Stimulated activated CD4-positive, alpha-beta T cell treated with anti-CD3 and anti-CD28 coated beads, Interleukin-15, amount 100 ng/mL, for 24 hours (primary cell): ENCODE measurements at places on chromosomes 4 and X.
A peak's percentile ranks its signal among the peaks of the same experiment; 100 is the strongest.

GRCh38 chr4:182105416-182105815, 137.8 kb upstream of the TENM3 start:
- no peak for DNase-seq

DNA sequence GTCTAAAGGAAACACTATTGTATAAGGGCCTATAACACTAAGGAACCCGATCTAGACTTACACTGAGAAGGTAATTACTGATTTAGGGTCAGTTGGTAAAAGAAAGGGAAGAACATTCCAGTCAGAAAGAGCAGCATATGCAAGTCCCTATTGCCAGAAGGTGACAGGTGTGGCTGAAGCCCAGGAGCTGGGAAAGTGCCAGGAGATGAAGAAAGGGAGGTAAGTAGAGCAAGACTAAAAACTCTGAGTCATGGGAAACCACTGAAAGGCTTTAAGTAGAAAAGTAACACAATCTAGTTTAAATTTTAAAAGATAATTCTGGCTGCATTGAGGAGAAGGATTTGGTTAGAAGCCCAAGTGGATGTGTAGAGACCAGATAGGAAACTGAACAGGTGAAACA, 77.7 kb upstream of the INTU start:
- no peak for DNase-seq

DNA sequence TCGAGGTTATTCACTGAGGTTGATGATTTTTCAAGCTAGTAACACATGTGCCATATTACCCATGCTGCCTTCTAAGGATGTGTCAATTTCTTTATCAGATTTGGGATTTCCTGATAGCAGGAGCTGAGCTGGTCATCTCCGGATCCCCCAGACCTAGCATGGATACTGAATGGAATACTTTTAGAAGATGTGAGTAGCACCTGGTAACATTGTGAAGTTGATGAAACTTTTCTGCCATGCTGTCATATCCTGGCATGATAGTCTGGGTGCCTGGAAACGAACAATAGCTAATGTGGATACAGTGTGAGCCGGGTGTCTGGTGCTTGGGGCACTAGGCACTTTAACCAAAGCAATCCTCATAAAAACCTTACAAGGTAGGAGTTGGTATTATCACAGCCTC, 11.0 kb upstream of the CYTL1 start:
- no peak for DNase-seq

GRCh38 chr4:116413222-116413621, 672.2 kb downstream of the TRAM1L1 start:
- DNase-seq = no peak

- no peak for DNase-seq
Measured at GRCh38 chr4:41174444-41174843, 39.9 kb downstream of the APBB2 start.

DNA sequence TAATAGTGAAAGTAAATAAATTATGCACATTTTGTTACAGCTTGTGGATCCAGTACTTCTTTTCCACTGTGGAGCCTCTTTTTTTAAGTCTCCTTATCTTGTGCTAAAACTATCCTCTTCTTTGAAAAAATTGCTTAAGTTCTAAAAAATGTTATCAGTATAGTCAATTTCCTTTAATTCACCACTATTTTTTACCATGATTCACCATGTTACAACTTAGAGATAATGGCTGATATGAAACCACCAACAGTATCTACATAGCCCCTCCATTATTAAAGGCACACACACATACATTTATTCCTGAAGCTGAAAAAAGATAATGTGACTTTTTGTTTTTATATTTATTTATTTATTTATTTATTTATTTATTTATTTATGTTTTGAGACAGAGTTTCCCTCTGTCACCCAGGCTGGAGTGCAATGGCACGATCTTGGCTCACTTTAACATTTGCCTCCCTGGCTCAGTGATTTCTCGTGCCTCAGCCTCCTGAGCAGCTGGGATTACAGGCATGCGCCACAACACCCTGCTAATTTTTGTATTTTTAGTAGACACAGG, 243.2 kb downstream of the SPOCK3 start:
- DNase-seq = no peak

DNA sequence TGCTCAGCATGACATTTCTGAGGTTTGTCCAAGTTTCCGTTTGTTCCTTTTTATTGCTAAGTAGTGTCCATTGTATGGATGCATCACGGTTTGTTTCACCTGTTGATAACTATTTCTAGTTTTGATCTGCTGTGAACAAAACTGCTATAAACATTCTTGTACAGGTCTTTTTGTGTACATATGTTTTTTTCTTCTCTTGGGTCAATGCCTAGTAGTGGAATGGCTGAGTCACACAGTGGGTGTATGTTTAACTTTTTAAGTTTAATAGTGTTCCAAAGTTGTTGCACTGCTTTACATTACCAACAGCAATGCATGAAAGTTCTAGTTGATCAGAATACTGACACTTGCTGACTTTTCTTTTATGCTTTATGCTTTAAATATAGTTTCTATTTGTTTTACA, 76.7 kb downstream of the MAOB start:
- DNase-seq = no peak

DNA sequence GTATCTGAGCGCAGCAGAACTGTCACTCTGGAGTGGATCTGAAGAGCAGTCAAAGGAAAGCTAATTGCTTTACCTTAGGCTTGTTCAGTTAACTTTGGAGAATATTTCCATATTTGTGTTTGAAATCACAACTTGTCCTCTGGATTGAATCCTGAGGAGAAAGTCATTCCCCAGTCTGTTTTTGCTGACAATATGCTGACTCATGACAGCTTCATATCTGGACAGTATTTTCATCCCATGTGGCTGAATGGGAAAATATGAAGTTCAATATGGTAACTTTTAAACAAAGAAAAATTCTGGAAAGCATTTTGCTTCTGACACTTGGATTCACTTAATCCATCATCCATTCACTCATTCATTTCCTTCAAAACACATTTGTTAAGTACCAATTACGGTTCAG, 46.3 kb upstream of the MAGEC3 start:
- no peak for DNase-seq

DNA sequence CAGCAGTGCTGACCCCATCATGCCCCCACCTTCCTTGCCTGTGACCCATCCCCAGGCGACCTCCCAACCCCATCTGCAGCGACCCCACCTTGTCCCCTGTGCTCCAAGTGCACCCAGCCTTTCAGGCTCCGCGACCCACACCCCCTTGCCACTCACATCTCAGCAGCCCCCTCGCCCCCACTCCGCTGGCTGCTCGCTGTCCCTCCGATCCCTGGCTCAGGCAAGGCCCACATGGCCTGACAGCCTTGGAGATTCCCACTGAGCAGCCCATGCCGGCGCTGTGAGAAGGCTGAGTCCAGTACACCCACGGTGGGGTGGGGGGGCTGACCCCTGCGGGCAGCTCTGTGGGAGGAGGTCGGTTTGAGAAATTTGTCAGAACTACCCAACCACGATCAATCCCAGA, 9.1 kb downstream of the ZFYVE28 start:
- DNase-seq = no peak

DNA sequence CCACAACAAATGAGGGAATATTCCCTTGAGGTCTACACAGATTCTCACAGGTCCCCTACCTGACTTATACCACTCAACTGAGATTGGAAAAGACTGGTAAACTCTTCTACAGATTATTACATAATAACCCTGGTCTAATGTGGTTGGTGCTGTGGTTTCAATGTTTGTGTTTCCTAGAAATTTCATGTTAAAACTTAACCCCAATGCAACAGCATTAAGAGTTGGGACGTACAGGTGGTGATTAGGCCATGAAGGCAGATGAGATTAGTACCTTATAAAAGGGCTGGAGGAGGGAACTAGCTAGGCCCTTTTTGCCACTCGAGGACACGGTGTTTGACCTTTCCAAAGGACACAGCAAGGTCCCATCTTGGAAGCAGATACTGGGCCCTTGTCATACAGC, 84.3 kb upstream of the TAPT1 start:
- no peak for DNase-seq

- DNase-seq = no peak
Measured at GRCh38 chr4:99648321-99648720, 9.3 kb downstream of the C4orf54 start.

- no peak for DNase-seq
Measured at GRCh38 chr4:7857238-7857701, 82.4 kb downstream of the AFAP1 start.

- DNase-seq = no peak
Measured at GRCh38 chr4:83569987-83570386, 34.1 kb downstream of the GPAT3 start.

- DNase-seq = peak; percentile 1
Measured at GRCh38 chrX:64842492-64842891, 133.8 kb downstream of the ZC4H2 start.

- DNase-seq = no peak
Measured at GRCh38 chrX:24859211-24859841, 156.4 kb downstream of the ARX start.

GRCh38 chrX:134898440-134898839, 92.4 kb upstream of the SMIM10 start:
- no peak for DNase-seq

- DNase-seq = no peak
Measured at GRCh38 chr4:66736606-66737005, 808.7 kb downstream of the CENPC start.

DNA sequence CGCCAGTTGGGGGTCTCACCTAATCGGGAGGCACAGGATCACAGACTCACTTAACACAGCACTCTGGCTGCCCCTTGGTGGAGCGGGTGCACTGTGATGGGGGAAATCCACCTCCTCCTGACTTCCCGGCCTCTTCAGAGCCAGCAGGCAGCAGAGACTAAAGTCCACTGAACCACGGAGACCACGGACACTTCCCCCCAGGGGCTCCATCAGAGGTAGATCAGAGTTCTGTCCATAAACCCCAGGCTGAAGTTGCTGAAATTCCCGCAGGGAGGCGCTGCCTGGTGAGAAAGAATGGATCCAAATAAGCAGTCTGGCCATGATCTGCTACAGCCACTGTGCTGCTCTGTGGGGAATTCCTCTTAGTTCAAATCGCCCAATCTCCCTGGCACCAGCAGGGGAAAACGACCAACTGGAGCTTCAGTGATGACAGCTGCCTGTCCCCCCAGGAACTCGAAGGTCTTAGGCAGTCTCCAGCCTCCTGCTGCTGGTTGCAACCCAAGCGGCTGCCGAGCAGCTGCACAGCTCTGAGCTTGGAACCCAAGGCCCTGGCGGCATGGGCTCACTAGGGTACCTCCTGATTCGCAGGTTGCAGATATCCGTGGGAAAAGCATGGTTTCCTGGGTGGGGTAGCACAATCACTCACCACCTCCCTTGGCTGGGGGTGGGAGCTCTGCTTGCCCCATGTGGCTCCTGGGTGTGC, 106.9 kb upstream of the DCAF12L2 start:
- no peak for DNase-seq

DNA sequence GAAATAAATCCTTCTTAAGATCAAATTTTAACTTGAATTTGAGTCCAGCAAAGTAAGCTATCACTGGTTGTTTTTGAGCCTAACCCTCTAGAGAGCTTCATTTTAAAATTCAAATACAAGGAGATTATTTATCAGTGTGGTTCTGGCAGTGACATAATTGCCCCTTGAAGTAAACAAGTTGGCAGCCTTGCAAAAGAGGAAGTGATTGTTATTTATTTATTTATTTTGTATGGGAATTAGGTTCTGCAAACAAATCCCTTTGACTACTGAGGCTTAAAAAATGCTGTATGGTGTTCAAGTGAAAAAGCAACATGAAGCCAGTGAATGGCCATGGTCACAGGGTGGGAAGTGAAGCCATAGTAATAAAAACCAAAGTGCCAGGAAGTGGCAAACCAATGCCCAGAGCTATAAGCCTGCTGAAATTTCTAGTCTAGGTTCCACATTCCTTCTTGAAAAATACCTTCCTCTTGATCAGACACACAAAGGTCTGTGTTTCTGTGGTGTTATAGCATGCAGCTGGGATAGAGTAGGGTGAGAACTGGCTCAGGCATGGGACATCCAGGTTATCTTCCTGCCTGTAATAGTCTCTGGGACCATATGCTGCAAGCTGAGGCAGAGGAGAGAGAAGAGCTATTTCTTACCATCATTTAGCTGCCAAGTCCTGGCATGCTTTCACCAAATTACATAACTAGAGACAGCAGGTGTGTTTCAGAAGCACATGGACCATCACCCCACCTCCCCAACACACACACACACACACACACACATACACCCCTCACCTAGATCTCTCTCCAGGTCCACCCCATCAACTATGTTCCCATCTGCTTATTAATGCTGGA, 47.1 kb upstream of the TSPAN7 start:
- DNase-seq = no peak

DNA sequence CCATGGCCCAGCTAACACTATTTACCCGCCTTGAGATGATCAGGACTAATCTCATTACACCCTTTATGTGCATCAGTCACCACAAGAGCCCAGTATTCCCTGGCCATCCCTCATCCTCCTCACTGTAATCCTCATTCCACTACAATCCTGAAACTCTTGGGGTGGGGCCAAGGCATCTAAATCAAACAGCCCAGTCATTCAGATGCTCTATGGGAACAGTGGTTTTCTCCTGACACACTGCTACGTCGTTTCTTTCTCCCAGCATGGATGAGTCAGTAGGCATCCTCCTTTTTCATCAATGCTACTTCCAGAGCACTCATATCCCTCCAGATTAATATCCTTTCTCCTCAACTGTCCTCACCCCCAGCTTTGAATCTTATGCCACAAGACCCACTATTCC, 5.6 kb downstream of the SDAD1 start:
- DNase-seq = no peak

GRCh38 chrX:133638285-133638684, 223.0 kb upstream of the GPC4 start:
- DNase-seq = no peak

GRCh38 chrX:148723551-148723950, 223.1 kb downstream of the AFF2 start:
- no peak for DNase-seq
